ENCODE measurements at places on chromosomes 5 and 9.

DNA sequence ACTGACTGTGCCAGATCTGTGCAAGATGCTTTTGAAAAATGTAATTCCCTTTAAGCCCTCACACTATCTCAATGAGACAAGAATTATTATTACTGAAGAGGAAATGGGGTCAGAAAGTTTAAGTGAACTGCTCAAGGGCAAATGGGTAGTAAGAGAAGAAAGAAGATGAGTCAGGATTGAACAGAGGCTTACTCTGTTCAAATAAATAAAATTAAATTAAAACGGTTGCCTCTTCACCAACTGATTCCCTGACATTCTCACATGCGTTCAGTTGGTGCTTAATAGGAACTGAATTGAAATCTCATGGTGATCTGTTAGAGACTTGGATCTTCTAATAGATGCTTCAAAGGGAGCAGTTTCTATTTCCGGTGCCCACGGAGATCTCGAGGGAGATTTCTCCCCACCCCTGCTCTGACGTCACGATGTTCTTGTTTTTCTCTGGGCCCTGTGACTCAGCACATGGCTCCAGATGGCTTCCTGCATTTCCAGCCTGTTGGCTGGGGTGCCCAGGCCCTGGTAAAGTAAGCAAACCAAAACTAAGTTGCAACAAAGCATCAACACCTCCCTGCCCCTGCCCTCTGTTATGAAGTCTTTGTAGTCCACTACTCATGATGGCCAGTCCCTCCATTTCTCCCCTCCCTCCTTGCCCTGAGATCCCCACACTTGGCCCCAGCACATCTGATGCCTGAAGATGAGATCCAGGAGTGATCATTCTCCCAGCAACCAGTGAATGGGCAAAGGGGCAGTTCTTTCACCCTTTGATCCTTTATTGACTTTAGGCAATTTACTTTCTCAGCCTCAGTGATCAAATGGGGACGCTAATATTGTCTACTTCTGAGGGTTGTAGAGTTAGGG lies 106.1 kb upstream of the CPEB4 start:
- peaks cover 2% of the 10 kb centered on the region for H3K27me3 ChIP-seq
- H3K4me3 ChIP-seq: no peak overlapping the region
- H3K36me3 ChIP-seq: no peaks in the 10 kb centered on the region
- no peak overlapping the region for H3K27ac ChIP-seq

DNA sequence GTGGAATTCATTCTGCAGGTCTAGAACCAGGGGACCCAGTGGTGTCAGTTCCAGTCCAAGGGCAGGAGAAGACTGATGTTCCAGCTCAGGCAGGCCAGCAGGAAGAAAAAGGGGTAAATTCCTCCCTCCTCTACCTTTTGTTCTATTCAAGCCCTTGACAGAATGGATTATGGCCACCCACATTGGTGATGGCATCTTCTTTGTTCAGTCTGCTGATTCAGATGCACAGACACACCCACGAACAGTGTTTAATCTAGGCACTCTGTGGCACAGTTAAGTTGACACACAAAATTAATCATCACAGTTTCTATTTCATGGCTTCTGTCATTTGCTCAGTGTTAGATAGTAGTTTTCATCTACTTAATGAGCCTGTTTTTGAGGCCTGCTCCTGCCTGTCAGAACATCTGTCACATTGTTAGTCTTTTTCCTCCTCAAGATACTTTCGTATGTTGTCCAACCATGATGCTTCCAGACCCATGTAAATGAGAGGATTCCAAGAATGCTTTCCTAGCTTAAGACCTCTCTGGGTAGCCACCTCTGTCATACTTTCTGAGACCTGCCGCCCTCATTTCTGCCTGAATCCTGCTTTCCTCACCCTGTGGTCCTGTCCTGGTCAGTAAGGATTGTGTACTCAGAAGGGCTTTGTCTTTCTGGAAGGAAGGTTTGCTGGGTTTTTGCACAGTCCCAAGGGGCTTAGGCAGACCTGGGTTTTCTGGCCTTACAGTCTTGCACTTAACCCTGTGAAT lies 72.5 kb downstream of the SPIN1 start:
- no peaks in the 10 kb centered on the region for H3K36me3 ChIP-seq
- DNase-seq: no peak
- peaks cover 2% of the 10 kb centered on the region for H3K4me1 ChIP-seq
- no peak overlapping the region for H3K4me3 ChIP-seq
- no peak overlapping the region for H3K27ac ChIP-seq
- no peaks in the 10 kb centered on the region for H3K27me3 ChIP-seq

DNA sequence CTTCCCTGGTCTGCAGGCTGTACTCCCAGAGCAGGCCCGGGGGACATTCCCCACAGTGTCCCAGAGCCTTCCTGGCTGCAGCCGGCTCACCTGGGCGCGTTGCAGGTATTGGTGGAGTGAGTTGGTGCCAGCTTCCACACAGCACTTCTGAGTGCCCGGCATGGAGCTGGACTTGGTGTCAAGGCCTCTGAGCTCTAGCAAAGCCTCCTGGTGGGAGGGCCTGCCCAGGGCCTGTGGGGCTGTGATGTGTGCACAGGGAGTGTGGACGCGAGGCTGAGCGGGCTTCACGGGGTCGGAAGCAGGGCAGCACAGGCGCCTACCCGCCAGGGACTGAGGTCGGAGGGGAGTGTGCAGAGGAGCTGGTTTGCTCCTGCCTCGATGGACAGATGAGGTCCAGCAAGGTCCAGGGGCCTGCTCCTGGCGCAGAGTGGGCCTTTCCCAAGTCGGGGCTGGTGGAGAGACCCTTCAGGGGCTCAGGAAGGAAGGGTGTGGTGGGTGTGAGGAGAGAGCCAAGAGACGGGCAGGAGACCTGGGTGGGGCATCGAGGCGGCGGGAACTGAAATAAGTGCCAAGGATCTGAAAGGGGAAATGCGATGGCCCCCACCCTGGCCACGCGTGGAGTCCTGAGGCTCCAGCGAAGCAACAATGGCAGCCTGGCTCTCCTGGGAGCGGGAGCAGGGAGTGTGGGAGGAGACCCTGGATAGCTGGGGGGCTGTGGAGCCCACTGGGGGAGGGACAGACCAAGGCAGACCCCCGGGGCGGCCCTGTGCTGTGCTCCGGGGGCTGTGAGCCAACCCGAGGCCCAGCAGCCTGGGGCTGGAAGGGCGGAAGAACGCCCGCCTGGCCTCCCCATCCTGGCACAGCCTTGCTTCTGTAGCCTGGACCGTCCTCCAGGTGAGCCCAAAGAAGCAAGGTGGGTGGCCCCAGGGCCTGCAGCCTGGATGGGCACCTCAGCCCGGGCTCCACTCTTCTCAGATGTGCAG lies 78.4 kb downstream of the RXRA start:
- H3K27me3 ChIP-seq: no peaks in the 10 kb centered on the region
- H3K4me1 ChIP-seq: peaks cover 13% of the 10 kb centered on the region
- no peaks in the 10 kb centered on the region for H3K36me3 ChIP-seq
- no peak overlapping the region for H3K4me3 ChIP-seq
- peak overlapping the region; percentile 70 for H3K27ac ChIP-seq

DNA sequence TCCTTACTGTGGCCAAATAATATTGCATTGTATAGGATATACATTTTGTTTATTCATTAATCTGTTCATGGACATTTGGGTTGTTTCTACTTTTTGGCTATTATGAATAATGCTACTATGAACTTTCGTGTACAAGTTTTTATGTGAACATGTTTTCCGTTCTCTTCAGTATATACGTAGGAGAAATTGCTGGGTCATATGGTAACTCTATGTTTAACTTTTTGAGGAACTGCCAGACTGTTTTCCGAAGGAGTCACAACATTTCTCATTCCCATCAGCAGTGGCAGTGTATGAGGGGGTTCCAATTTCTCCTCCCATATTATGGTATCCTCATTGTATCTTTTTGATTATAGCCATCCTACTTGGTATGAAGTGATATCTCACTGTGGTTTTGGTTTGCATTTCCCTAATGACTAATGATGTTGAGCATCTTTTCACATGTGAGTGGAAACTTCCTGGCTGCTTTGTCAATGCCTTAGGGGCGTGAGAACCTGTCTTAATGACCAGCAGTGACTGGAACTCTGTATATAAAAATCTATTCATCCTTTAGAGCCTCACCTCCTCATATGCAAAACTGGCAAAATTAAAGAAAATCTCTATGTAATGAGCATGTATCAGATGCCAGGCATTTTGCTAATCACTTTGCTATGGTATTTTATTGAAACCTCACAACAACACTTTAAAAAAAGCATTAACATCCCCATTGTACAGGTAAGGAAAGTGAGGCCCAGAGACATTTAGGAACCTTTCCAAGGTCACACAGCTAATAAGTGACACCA lies 47.8 kb upstream of the TGFBR1 start:
- no peak for DNase-seq
- no peak overlapping the region for H3K27ac ChIP-seq
- H3K4me3 ChIP-seq: no peak overlapping the region
- no peaks in the 10 kb centered on the region for H3K4me1 ChIP-seq

DNA sequence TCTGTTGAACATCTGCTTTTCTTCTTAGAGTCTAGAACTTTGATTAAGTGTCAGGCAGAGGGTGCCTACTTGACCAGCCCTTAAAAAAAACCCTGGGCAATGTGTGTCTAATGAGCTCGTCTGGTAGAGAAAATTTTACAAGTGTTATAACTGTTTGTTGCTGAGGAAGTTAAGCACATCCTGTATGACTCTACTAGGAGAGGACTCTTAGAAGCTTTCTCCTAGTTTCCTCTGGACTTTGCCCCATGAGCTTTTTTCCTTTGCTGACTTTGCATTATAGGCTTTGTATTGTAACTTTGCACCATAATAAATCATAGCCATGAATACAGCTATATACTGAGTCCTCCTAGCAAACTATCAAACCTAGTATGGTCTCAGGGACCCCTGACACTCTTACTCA lies 39.4 kb downstream of the GNG10 start:
- H3K27me3 ChIP-seq: no peaks in the 10 kb centered on the region
- no peak for DNase-seq
- no peak overlapping the region for H3K4me3 ChIP-seq
- no peak overlapping the region for H3K27ac ChIP-seq
- H3K36me3 ChIP-seq: no peaks in the 10 kb centered on the region
- H3K4me1 ChIP-seq: no peaks in the 10 kb centered on the region

DNA sequence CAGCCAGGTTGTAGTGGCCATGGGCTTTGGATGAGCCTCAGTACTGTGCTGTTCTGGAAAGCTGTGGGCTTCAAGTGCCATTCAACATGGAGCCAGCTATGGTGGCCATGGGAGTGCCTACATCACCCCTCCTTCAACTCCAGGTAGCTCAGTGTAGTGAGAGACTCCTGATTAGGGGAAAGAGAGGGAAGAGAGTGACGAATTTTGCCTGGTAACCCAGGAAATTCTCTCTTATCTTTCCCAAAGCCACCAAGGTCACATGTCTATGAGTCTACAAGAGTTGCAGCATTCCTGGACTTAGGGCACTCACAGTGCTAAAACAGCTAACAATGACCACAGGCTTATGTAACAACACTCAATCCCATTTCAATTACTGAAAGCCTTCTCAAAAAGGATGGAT lies 81.7 kb upstream of the SPTLC1 start:
- no peak overlapping the region for H3K4me3 ChIP-seq
- H3K27ac ChIP-seq: no peak overlapping the region
- H3K4me1 ChIP-seq: no peaks in the 10 kb centered on the region
- H3K27me3 ChIP-seq: no peaks in the 10 kb centered on the region

DNA sequence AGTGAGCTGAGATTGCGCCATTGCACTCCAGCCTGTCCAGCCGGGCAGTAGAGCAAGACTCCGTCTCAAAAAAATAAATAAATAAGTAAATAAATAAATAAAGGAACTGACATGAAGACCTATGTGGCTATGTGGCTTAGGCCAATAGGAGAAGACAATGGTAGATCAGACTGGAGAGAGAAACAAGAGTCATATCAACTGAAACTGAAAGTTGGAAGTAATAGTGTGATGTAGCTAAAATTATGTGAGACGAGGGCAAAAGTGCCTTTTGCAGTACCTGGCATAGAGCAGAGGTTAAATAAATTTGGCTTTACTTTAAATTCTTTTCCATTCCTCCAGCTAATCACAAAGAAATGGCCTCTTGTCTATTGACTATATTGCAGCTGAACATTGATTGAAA lies 7.3 kb downstream of the FBP2 start:
- H3K27me3 ChIP-seq: no peaks in the 10 kb centered on the region
- H3K4me1 ChIP-seq: no peaks in the 10 kb centered on the region
- no peak for DNase-seq
- H3K27ac ChIP-seq: no peak overlapping the region
- no peak overlapping the region for H3K4me3 ChIP-seq
- no peaks in the 10 kb centered on the region for H3K36me3 ChIP-seq

GRCh38 chr5:76742583-76742982 lies 26.7 kb downstream of the F2R start:
- no peak overlapping the region for H3K4me3 ChIP-seq
- no peak for DNase-seq
- H3K36me3 ChIP-seq: no peaks in the 10 kb centered on the region

GRCh38 chr5:52989781-52990527 lies 802 bp downstream of the ITGA2 start:
- H3K4me3 ChIP-seq: peak overlapping the region; percentile 87
- no peak overlapping the region for H3K27ac ChIP-seq
- H3K4me1 ChIP-seq: no peaks in the 10 kb centered on the region
- H3K27me3 ChIP-seq: no peaks in the 10 kb centered on the region

- no peak overlapping the region for H3K4me3 ChIP-seq
- H3K36me3 ChIP-seq: no peaks in the 10 kb centered on the region
- no peaks in the 10 kb centered on the region for H3K27me3 ChIP-seq
- no peak overlapping the region for H3K27ac ChIP-seq
- no peaks in the 10 kb centered on the region for H3K4me1 ChIP-seq
- DNase-seq: no peak
Measured at GRCh38 chr5:155587458-155587857, 573.9 kb downstream of the KIF4B start.

DNA sequence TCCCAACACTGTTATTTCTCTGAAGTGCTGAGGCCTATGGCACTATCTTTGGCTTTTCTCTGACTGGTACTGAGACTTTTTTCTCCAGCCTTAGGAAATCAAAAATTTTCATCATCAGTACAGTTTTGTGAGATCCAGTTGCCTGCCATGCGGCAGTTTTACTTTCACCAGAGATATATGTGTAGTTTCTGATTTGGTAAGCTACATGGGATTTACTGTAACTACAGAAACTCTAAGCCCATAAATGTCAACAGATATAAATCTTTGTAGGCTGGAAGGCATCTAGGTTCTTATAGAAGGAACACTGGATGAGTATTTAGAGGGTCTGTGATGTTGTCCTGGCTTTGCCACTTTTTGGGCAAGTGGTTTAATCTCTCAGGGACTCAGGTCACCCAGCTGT lies 69.0 kb downstream of the DOCK2 start:
- H3K27me3 ChIP-seq: no peaks in the 10 kb centered on the region
- no peak overlapping the region for H3K27ac ChIP-seq
- DNase-seq: no peak

DNA sequence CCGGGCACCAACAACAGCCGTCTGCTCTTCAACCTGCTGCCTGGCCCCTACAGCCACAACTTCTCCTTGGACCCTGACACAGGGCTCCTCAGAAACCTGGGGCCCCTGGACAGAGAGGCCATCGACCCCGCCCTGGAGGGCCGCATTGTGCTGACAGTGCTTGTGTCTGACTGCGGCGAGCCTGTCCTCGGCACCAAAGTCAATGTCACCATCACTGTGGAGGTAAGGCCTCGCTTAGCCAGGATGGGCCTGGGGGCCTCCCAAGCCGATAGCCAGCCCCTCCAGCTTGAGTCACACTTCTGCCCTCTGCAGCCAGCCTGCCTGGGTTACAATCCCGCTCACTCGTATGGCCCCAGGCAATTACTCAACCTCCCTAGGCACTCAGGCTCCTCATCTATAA lies 28.6 kb downstream of the GPRIN1 start:
- H3K27me3 ChIP-seq: no peaks in the 10 kb centered on the region
- H3K27ac ChIP-seq: no peak overlapping the region
- no peak overlapping the region for H3K4me3 ChIP-seq
- no peaks in the 10 kb centered on the region for H3K36me3 ChIP-seq

GRCh38 chr5:16704945-16705344 lies 88.1 kb upstream of the RETREG1 start:
- H3K36me3 ChIP-seq: peaks cover 91% of the 10 kb centered on the region
- H3K27me3 ChIP-seq: no peaks in the 10 kb centered on the region
- H3K4me3 ChIP-seq: no peak overlapping the region
